Suprapubic skin (tissue), 4 donors: ENCODE measurements at places on chromosomes 12 and 14. TPM values are rescaled to one million over a fixed set of nuclear protein-coding genes. Genes with fewer than 3 reads are reported as not detected.

Gene HCAR1
- 0.24 TPM for total RNA-seq

Gene TAS2R43
- not detected for total RNA-seq

- peaks cover 9% of the 10 kb centered on the region for H3K4me1 ChIP-seq
- H3K4me3 ChIP-seq, result no peak overlapping the region
- no peaks in the 10 kb centered on the region for H3K27me3 ChIP-seq
- DNase-seq, result no peak
- no peak overlapping the region for H3K27ac ChIP-seq
Observed at GRCh38 chr12:127144770-127145169, 1122.2 kb upstream of the TMEM132C start.

DNA sequence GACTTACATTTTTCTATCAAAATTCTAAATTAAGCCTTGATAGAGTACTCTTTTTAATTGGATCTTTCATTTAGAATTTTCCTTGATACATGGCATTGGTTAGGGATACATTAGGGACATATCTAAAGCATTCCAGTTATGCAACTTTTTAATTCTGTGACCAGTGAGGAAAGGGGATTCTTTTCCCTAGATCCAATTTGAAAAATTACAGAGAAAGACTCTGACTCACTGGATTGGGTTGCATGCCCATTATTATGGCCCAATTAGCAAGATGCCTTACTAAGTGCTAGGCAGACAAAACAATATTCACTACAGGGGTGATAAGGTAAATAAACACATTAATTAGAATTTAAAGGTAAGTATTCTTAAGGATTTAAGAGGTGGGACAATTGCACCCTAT lies 5.2 kb upstream of the RAD52 start:
- peaks cover 9% of the 10 kb centered on the region for H3K4me1 ChIP-seq
- H3K27me3 ChIP-seq, result no peaks in the 10 kb centered on the region
- H3K27ac ChIP-seq, result no peak overlapping the region
- H3K4me3 ChIP-seq, result no peak overlapping the region

GRCh38 chr14:68583548-68584280 lies 209.2 kb downstream of the ZFP36L1 start:
- no peaks in the 10 kb centered on the region for H3K36me3 ChIP-seq
- H3K27ac ChIP-seq, result peak overlapping the region; percentile 83
- no peak overlapping the region for H3K4me3 ChIP-seq
- DNase-seq, result no peak

Gene KRT6B
- total RNA-seq, result 228 TPM

- H3K36me3 ChIP-seq, result no peaks in the 10 kb centered on the region
- peaks cover 21% of the 10 kb centered on the region for H3K4me1 ChIP-seq
Observed at GRCh38 chr14:73231981-73232851, 5.1 kb upstream of the PAPLN start.

- peak overlapping the region; percentile 85 for H3K27ac ChIP-seq
- no peaks in the 10 kb centered on the region for H3K27me3 ChIP-seq
- H3K4me3 ChIP-seq, result no peak overlapping the region
- DNase-seq, result no peak
- peaks cover 44% of the 10 kb centered on the region for H3K4me1 ChIP-seq
Observed at GRCh38 chr14:101973356-101973755, 9.0 kb downstream of the DYNC1H1 start.

Gene ZDHHC17
- 26.8 TPM for total RNA-seq

DNA sequence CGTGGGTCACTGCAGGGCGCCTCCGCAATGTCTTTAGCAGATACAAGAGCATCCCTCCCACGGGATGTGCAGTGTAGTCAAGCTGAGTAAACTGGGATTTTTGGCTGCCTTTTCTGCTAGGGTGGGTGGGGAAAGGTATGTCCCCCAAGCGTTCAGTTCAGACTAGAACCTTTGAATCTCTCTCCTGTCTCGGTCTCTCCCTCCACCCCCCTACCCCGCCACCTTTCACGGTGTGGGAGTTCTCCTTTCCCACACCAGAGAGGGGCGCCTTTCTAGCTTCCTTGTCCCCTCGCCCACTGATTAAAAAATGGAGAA lies 525 bp upstream of the FAR2 start:
- H3K27ac ChIP-seq, result peak overlapping the region; percentile 83
- H3K27me3 ChIP-seq, result peaks cover 4% of the 10 kb centered on the region
- peaks cover 37% of the 10 kb centered on the region for H3K4me1 ChIP-seq
- no peaks in the 10 kb centered on the region for H3K36me3 ChIP-seq

DNA sequence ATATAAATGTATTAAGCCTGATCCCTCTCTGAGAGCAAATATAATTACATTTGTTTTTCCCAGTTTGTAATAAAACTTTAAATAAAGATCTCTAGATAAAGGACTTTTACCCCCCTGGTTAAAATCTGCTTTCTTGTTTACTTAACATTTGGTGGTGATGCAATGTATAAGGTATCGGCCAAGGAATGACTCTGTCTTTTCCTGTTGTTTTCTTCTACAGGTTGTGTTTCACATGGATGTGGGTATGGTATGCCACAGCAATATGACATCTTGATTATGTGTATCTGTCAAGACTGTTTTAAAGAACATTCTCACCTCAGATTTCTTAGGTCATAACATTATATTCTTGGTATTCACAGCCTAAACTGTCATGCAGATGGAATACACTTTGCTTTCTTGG lies 210.6 kb upstream of the NOVA1 start:
- no peak overlapping the region for H3K27ac ChIP-seq
- DNase-seq, result no peak
- H3K27me3 ChIP-seq, result no peaks in the 10 kb centered on the region
- no peaks in the 10 kb centered on the region for H3K4me1 ChIP-seq
- H3K36me3 ChIP-seq, result no peaks in the 10 kb centered on the region

DNA sequence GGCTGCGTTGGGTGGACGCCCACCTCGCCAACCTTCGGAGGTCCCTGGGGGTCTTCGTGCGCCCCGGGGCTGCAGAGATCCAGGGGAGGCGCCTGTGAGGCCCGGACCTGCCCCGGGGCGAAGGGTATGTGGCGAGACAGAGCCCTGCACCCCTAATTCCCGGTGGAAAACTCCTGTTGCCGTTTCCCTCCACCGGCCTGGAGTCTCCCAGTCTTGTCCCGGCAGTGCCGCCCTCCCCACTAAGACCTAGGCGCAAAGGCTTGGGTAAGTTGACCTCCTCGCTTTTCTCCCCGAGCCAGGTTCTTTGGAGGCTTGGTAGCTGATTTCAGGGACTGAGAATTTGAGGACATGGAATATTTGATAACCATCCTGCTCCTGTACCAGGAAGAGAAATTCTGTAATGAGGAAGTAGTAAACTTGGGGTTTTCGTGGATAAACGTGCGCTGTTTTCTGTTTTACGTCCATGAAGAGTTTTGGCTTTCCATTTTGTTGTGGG lies 530 bp downstream of the APAF1 start:
- peaks cover 23% of the 10 kb centered on the region for H3K36me3 ChIP-seq
- H3K4me3 ChIP-seq, result peak overlapping the region; percentile 67
- peak overlapping the region; percentile 72 for H3K27ac ChIP-seq
- H3K27me3 ChIP-seq, result no peaks in the 10 kb centered on the region
- peaks cover 27% of the 10 kb centered on the region for H3K4me1 ChIP-seq

DNA sequence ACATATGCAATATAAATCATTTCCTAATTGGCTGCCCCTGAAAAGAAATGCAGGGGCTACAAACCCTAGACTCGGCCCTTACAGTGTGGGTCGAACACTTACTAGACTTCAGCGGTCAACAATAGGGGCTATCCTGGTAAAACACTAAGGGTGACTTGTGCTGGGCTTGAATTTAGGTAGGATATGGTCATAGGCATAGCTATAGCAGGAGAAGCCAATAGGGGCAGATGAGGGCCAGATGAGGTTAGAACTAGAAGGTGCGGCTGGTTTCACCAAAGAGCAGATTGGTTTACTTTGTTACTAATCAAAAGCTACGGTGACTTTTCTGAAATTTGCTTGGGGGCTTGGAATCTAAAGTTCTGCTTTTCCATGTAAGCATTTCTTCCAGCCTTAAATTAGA lies 282.3 kb upstream of the DIO2 start:
- H3K36me3 ChIP-seq, result no peaks in the 10 kb centered on the region
- peaks cover 10% of the 10 kb centered on the region for H3K4me1 ChIP-seq
- H3K27ac ChIP-seq, result no peak overlapping the region
- no peak overlapping the region for H3K4me3 ChIP-seq

DNA sequence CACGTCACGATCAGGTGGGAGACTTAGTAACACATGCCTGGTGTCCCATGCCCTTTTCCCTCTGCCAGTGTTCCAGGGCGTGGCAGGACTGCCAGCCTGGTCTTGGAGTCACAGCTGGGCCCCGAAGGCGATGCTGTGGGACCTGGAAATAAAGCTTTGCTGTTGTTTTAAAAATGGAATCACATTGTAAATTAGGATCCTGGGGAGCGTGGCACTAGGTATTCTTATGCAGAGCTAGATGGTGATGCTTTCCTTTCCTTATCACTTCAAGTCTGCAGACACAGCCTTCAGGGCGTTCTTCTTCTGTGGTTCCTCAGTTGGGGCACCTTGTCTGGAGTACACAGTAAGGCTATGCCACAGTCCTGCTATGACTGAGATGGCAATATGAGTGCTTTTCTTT lies 64.6 kb downstream of the BICD1 start:
- H3K27ac ChIP-seq, result no peak overlapping the region
- no peaks in the 10 kb centered on the region for H3K27me3 ChIP-seq
- DNase-seq, result no peak
- no peaks in the 10 kb centered on the region for H3K4me1 ChIP-seq

DNA sequence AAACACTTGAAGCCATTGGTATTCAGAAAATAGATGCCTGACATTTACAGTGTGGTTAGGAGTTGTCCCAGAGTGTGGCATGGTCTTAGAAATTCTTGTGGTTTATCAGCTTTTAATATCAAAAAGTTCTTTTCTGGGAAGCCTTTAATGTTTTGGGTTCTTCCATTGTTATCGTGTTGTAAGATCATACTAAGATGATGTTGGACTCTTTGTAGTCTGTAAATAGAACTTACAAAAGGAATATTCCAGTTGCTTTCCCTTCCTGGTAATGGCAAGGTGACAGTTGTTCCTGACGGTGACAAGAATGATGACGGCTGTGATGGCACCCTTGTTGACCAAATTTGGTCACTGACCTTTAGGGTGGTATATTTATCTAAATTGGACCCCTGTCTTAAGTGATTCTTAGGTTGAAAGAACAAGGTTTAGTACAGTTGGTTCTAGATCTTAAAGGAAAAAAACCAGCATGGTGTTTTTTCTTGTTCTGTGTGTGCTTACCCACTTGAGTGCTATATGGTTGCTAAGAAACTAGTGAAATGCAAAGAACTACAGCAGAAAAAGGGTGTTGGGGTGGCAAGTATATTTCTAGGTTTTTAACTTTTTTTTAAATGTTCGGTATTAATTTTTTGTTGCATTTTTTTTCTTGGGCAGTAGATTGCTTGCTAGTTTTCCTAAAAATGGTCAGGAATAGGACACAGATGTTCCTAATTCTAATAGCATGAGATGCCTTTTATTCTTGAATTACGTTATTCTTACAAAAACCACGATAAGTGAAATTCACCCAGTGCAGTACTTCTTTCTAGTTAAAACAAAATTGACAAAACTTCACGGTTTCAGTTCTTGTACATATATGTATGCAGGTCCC lies 2.1 kb downstream of the ATP2A2 start:
- H3K36me3 ChIP-seq, result peaks cover 15% of the 10 kb centered on the region
- H3K27ac ChIP-seq, result no peak overlapping the region
- peak overlapping the region; percentile 86 for H3K4me3 ChIP-seq
- H3K4me1 ChIP-seq, result peaks cover 65% of the 10 kb centered on the region
- H3K27me3 ChIP-seq, result no peaks in the 10 kb centered on the region
- DNase-seq, result no peak
